RPMI7951 (cell line): ENCODE measurements at places on chromosomes 1 and 21. TPM values are rescaled to one million over a fixed set of nuclear protein-coding genes. Genes with fewer than 3 reads are reported as not detected.

Gene GSTM5
- total RNA-seq: 0.48 TPM in 1 of 2 replicates, not detected in the other

Gene AMY2A
- not detected in 2 replicates for total RNA-seq

DNA sequence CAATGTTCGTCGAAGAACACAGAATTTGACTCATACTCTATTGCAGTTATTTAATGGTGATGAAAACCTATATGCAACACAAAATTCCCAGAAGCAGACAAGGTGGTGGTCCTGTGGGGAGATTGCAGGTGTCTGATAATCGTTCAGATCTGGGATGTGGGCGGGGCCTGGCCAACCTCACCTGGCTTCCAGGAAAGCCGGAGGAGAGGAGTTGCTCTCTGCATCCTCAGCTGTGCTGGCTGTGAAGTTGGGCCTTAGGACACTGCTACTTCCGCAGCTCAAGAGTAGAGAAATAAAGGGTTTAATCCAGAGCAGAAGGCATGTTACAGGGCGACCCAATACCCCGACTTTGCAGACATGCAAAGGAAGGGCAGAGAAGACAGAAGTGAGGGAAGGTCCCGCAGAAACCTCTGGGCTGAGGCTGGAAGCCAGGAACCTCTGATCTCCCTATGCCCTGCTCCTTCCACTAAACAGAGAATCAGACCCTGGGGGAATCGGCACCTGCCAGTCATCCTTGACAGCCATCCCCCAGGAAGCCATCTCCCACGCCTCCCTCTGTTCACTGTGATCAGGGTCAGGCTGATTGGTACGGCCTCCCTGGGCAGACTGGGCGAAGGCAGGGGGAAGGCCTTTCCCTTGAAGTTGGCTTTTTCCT is 590.3 kb downstream of the AJAP1 start:
- DNase-seq: no peak

DNA sequence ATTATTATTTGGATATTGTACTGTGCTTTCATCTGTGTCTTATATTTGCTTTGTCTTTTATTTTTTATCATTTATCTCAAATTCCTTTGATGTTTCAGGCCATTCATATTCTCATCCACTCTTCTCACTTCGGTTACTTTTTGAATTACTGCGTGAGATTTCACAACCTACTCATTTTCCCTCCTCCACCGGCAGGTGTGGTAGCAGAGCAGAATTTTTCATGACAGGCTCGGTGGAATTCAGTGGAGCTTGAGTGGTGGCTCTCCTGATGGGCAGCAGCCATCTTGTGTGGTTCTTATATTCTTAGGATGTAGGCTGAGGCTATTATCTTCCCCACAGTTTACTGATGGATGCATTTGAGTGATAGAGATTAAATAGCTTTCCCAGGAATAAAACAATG is 92.3 kb upstream of the IVNS1ABP start:
- DNase-seq: no peak

- DNase-seq: peak; percentile 64
Observed at GRCh38 chr1:209435654-209436566, 147.6 kb upstream of the CAMK1G start.

DNA sequence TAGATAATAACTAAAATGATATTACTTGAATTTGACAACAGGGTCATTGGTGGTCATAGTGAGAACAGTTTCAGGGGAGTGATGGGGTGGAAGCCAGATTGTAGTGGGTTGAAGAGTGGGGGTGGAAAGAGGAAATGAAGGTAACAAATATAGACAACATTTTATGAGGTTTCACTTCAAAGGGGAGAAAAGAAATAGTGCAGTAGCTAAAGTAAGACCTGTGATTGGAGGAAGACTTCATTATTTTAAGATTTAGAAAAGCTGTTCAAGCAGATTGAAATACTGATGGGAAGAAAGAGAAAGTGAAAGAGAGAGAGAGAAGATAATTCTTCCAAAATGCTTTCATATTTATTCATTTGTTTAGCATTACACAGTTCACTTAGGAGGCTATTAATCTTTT is 52.0 kb upstream of the KCNA3 start:
- DNase-seq: no peak

DNA sequence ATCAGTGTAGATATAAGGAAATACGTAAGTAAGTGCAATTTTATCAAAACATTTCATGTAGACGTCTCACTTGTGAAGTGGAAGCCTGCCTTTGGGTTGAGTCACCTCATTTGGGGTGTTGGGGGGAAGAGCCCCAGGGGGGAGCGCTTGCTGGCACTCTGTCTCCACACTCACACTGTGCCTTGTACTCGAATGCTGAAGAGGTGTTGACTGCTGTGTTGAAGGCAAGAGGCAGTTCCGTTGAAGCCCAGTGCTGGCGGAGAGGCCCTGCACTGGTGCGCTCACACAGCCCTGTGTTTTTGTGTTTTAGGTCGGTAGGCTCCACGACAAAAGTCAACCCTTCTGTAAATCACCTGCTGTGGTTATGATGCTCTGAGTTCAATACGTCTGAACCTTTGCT is 131.9 kb upstream of the COL6A1 start:
- no peak for DNase-seq

DNA sequence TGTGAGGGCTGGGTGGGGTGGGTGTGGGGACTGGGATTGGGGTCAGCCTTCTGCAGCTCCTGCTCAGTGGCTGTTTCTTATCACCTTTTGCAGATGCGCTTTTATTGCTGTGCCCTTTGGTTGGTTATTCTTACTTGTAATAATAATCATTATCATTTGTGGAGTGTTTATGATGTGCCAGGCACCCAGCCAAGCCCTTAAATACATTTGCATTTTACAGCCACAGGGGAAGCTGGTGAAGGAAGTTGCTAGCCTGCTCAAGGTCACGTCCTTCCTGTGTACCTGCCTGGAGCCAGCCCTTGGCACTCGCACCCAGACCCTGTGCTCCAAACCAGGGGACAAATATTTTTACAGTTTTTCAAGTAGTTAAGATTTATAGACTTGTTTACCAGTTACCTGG is 144.0 kb downstream of the PGBD5 start:
- no peak for DNase-seq

Gene KRTAP20-2
- not detected in 2 replicates for total RNA-seq

Gene SLC9C2
- not detected in 2 replicates for total RNA-seq

DNA sequence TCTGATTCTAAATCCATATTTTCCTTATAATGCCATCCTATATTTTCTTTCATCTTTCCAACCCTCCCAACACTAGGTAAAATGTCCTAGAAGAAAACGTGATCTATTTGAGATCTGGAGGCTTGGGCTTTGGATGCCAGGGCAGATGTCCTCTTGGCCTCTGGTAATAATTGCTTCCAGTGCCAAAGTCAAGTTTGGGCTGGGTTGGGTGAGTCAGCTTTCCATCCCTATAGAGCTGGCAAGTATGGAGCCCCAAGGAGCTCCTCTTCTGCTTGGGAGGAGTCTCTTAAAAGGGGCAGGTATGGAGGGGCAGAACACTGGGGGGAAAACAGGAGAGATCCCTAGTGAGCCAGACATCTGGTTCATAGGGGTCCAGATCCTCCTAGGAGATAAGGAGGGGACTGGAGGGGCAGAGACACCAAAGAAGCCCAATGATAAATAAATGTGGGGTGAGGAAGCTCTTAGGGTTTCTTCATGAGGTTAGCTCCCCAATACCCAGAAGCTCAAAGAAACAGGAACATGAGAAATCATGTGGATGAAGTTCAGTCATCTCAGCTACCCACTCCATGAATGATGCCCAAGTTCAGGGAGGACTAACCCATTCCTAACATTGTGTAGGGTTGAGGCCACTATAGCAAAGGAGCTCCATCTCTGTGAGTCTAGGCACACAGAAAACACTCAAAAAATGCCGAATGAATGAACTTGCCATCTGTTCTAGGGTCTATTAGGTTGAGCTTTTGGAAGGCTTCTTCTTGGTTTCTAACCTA is 3.5 kb downstream of the C1orf116 start:
- DNase-seq: no peak

Gene ERMAP
- 7.6 and 11.1 TPM in 2 replicates for total RNA-seq

Gene HES3
- total RNA-seq: not detected in 2 replicates

Gene IVL
- not detected in 2 replicates for total RNA-seq

- DNase-seq: no peak
Observed at GRCh38 chr1:4636644-4637380, 17.6 kb upstream of the AJAP1 start.

Gene PEAR1
- not detected in 2 replicates for total RNA-seq

DNA sequence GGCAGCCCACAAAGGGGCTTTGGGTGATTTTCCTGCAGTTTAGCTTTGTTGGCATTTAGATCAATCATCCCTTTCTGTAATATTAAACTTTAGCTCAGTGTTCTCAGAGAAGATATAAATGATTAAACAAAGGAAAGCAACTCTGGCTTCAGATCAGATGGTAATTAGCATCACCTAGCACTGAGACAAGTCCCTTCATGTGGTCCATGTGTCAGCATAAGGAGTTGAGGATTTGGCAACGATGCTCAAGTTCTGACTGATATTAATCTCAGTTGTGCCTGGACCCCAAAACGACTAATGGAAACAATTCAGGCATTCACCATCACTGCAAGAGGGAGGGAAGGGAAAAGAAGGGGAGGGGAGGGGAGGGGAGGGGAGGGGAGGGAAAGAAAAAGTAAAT is 60.4 kb downstream of the SEC16B start:
- DNase-seq: no peak

Gene IPP
- total RNA-seq: 7.9 and 9.4 TPM in 2 replicates

DNA sequence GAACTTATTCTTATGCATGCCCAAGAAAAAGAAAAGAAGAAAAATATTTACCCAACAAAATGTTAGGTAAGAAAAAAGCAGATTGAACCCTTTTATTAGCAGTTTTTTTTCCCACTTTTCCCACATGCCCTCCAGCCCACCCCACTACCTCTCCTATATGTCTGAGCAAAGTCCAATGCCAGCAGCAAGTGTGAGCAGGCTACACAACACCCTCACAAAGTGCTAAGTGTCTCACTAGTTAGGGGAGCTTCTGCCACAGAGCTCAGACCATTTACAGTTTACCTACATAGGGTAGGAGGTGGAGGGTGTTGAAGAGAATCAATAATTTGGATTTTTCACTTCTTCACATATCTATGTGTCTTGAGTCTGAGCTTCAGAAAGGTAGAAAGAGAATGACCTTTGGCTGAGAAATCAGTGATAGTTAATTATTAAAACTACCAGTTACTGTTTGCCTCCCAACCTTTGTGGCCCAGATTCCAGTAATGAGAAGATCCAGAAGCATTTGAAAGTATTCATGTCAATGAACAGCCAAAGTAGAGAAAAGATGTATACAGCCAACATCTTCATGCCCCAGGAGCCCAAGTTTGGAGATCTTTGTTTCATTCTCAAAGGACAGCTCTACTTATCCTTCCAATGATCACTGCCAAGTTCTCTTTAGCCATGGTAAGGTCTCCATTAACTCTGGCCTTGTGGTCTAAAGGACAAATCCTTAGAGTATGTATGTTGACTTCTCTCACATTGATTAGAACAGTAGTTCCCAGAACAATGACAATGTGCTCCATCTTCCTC is 26.2 kb downstream of the OR10J5 start:
- no peak for DNase-seq

Gene SPATA45
- total RNA-seq: not detected in 2 replicates

Gene LRRN2
- not detected in 2 replicates for total RNA-seq

DNA sequence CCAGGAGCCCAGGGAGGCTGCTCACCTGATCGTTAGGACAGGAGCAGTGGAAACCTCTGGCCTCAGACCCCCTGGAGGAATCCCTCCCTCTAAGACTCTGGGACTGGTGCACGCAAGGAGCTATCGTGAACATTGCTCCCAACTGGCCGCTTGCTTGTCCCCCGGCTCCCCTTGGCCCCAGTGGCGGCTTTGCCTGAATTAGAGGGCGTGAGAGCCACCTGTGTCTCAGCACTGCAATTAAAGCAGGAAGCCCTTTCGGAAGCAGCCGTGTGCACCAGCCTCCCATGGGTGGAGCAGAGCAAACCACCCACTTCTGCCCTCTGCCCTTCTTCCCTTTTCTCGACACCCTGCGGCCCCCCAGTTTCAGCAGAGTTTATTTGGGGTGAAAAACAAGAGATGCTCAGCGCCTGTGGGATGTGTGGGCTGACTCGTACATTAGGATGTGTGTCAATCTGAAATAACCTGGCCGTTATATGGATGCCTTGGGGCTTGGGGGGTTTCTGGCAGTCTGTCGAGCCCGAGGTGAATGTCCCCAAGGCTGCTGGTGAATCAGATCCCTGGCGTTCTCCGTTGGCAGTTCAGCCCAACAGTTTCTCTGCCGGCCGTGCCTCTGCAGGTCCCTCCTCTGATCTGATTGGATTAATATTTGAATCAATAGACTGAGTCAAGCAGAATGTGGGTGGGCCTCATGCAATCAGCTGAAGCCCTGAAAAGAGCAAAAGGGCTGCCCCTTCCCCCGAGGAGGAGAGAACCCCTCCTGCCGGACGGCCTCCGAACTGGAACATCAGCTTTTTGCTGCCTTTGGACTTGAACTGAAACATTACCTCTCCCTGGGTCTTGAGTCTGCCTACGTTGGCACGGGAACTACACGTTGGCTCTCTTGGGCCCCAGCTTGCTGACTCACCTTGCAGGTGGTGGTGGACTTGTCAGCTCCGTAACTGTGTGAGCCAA is 7.3 kb upstream of the UMODL1 start:
- DNase-seq: no peak

GRCh38 chr1:86551305-86551704 is 4.4 kb downstream of the CLCA4 start:
- no peak for DNase-seq

GRCh38 chr21:39601187-39601928 is 11.4 kb upstream of the B3GALT5 start:
- DNase-seq: peak; percentile 24

DNA sequence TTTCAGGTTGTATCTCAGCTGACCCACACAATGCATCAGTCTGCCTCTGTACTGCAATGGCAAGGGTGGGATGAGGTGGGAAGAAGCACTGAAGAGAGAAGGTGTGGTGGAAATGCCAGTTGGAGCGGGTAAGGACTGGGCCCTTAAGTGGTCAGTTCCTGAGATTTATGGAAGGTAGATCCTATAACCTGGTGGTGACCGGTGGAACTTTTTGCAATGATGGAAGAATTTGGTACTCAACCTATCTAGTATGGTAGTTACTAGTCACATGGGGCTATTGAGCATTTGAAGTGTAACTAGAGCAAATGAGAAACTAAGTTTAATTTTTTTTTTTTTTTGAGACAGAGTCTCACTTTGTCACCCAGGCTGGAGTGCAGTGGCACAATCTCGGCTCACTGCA is 8.2 kb upstream of the HPCAL4 start:
- DNase-seq: no peak

DNA sequence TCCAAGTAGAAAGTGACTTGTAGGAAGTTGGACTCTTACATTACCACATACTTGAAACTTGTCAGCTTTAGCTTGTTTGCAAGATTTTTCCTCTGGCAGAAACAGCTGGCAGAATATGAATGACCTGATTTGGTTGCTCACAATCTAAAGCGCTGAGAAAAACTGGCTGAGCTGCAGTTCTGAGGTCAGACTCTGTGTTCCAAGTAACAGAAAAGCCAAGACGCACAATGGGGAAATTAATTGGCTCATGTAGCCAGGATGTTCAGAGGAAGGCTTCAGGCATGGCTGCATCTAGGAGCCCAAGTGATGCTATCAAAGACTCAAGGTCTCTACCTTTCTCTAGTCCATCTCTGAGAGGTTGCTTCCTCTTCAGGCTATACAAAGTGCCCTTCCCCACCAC is 27.0 kb downstream of the ALPL start:
- no peak for DNase-seq

- DNase-seq: peak; percentile 71
Observed at GRCh38 chr1:19169642-19170041, 40.4 kb downstream of the UBR4 start.

Gene C1QB
- not detected in 2 replicates for total RNA-seq
